Kidney epithelial cell (primary cell): ENCODE measurements at places on chromosomes 5 and 9. TPM values are rescaled to one million over a fixed set of nuclear protein-coding genes. Genes with fewer than 3 reads are reported as not detected.

Gene SCGB3A2
- not detected in 2 replicates for total RNA-seq

Gene INSL4
- total RNA-seq = not detected in 2 replicates

Gene SGCD
- 0.29 and 0.34 TPM in 2 replicates for total RNA-seq

Gene TYRP1
- not detected in 2 replicates for total RNA-seq

Gene CMBL
- 7.7 and 7.8 TPM in 2 replicates for total RNA-seq

Gene SLC6A7
- total RNA-seq = not detected in 2 replicates

Gene GRXCR2
- not detected in 2 replicates for total RNA-seq

Gene IFNA17
- total RNA-seq = not detected in 2 replicates

Gene TSLP
- total RNA-seq = 0.29 and 0.68 TPM in 2 replicates

Gene CLIC3
- 0.75 TPM in 1 of 2 replicates, not detected in the other for total RNA-seq

Gene ODF2
- total RNA-seq = 24.9 TPM in 2 replicates

Gene TLR4
- 5.2 and 5.9 TPM in 2 replicates for total RNA-seq

Gene EEIG1
- total RNA-seq = 16.5 and 29.4 TPM in 2 replicates

Gene SPACA9
- 4.0 and 6.9 TPM in 2 replicates for total RNA-seq

Gene PHYHD1
- total RNA-seq = 17.8 and 21.2 TPM in 2 replicates

Gene ENTREP1
- total RNA-seq = 3.1 and 3.8 TPM in 2 replicates

Gene ATG12
- total RNA-seq = 23.9 and 35.1 TPM in 2 replicates

Gene MAST4
- 19.1 and 20.9 TPM in 2 replicates for total RNA-seq

Gene IRGM
- not detected in 2 replicates for total RNA-seq

Gene SHOC1
- total RNA-seq = not detected in 2 replicates

Gene C9orf40
- total RNA-seq = 5.1 and 9.4 TPM in 2 replicates

Gene DOK3
- 1.1 TPM in 2 replicates for total RNA-seq

Gene IFNA13
- total RNA-seq = not detected in 2 replicates

Gene TTF1
- total RNA-seq = 11.5 and 13.8 TPM in 2 replicates

Gene ORM2
- total RNA-seq = not detected in 2 replicates

Gene SPINK1
- total RNA-seq = 0.48 TPM in 1 of 2 replicates, not detected in the other

Gene STC2
- total RNA-seq = 136 and 219 TPM in 2 replicates

Gene SLC45A2
- not detected in 2 replicates for total RNA-seq

Gene C5orf52
- not detected in 2 replicates for total RNA-seq

Gene BAAT
- not detected in 2 replicates for total RNA-seq

Gene SARDH
- 0.75 and 1.8 TPM in 2 replicates for total RNA-seq

Gene MSH3
- total RNA-seq = 17.5 and 23.5 TPM in 2 replicates

Gene PCDHGA7
- 2.2 and 3.1 TPM in 2 replicates for total RNA-seq

Gene LHX3
- total RNA-seq = not detected in 2 replicates

Gene NDUFB6
- 37.1 and 45.1 TPM in 2 replicates for total RNA-seq

Gene CETN3
- total RNA-seq = 13.1 and 16.3 TPM in 2 replicates

Gene KIAA0825
- 2.7 and 3.2 TPM in 2 replicates for total RNA-seq

Gene IL5
- not detected in 2 replicates for total RNA-seq

Gene HTR4
- not detected in 2 replicates for total RNA-seq

Gene AGXT2
- not detected in 2 replicates for total RNA-seq

Gene PRDM9
- 0.07 TPM in 1 of 2 replicates, not detected in the other for total RNA-seq

Gene MCC
- total RNA-seq = 16.7 and 24.7 TPM in 2 replicates
